ENCODE measurements at places on chromosomes 4 and X.

GRCh38 chrX:152915541-152916241 is 17.8 kb downstream of the ZNF185 start:
- no peak for DNase-seq

DNA sequence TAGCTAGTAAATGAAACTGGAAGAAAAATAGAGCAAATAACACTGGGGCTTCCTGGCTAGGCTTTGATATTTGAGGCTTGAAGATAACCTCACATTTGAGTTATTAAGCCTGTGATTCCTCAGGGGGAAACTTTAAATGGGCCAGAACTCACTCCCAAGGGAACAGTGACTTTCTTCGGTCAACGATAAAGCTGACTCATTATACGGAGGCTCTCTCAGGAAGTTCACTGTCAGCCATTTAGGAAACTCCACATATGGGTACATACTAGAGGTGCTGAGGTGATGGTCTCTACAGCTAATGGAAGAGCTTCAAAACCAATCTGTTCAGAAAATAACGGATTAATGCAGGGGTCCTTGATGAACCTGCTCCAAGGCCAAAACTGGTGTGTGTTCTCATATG is 120.8 kb downstream of the SH2D1A start:
- no peak for DNase-seq

DNA sequence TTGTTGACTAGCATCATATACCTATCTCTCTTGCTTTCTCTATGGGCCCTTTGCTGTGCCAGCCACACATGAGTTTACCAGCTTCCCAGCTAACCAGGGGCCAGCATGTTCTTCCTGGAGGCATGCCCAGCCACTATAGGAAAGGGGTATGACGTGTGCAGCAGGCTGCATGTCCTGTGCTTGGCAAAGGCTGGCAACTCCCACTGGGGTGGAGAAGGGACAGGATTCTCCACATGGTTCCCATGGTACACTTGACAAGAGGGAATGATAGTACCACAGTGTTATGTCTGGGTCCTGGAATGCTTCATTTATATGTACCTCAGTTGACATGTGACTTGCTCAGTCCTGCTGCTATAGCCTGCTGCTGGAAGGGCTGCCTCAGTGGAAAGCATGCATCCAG is 78.8 kb downstream of the TMEM164 start:
- DNase-seq: no peak

DNA sequence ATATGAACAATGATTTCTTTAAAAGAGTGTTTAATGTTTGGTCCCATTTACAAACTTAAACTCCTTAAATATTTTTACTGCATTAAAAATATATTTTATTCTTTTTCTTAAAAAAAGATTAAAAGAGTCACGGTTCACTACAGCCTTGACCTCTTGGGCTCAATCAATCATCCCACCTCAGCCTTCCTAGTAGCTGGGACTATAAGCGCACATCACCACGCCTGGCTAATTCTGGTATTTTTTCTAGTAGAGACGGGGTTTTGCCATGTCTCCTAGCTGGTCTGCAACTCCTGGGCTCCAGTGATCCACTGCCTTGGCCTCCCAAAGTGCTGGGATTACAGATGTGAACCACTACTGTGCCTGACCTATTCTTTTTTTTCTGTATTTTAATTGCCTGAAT is 104.7 kb upstream of the TLR2 start:
- no peak for DNase-seq

DNA sequence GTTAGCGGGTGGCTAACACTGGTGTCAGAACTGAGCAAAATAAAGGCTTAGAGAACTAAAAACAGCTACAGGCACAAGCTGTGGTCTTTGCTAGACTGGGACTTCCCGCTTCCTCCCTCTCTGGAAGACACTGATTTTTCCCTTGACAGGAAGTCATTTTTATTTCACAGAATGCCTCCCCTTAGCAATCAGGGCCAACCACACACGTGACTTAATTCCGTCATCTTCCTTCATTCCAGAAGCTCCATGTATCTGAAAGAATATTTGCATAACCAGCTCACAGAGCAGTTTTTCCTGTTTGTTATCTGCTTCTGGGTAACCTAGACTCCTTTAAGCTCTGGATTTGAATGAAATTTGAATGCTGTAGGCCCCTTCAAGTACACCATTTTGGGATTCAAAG is 327.5 kb upstream of the FRG1 start:
- DNase-seq: no peak

DNA sequence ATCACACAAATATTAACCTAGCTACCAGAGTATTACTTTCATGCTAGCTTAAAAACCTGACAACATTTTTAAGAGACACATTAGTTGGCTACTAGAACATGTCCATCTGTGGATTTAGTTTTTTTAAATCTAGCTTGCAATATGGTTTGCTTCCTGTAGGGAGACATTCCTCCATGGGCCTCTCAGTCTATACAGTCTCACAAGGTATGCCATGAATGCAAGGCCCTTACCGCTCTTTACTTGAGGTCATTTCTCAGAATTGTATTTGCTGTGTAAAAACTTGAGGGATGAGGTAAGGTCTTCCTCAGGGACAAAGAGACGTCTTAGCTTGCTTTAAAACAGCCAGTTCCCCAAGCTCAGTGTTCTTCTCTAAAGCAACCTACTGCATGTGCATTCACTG is 26.9 kb downstream of the UBA6 start:
- no peak for DNase-seq

GRCh38 chr4:119525005-119525749 is 103.4 kb downstream of the PDE5A start:
- DNase-seq: no peak

DNA sequence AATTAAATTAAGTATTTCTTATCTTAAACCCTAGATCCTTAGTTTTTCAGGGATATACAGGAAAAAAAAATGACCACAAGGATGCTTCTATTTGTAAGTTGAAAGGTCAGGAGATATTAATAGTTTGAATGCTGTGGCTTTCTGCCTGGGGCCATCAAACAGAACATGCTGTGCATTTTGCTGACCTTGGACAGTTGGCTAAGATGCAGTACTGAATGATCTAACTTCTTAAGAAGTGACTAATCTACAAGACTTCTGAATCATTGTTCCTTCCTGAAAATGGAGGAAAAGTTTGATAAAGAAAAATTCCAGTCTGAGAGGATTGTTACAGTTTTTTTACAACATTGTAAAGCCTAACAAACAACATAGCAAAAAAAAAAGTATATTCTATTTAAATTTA is 237.8 kb upstream of the JADE1 start:
- no peak for DNase-seq

- no peak for DNase-seq
Measured at GRCh38 chr4:51963841-51964517, 56.2 kb downstream of the LRRC66 start.

- DNase-seq: no peak
Measured at GRCh38 chr4:142386856-142387255, 459.2 kb downstream of the INPP4B start.

DNA sequence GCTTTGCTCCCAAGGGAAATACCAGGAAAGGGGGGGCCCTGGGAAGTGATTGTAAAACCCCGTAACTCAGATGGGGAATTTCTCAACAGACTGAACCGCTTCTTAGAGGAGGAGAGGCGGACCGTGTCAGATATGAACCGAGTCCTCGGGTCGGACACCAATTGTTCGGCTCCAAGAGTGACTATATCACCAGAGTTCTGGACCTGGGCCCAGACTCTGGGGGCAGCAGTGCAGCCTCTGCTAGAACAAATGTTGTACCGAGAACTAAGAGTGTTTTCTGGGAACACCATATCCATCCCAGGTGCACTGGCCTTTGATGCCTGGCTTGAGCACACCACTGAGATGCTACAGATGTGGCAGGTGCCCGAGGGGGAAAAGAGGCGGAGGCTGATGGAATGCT is 1.0 kb downstream of the PNMA3 start:
- no peak for DNase-seq

GRCh38 chr4:13922873-13923645 is 295.5 kb upstream of the BOD1L1 start:
- DNase-seq: no peak

- no peak for DNase-seq
Measured at GRCh38 chr4:80043541-80043940, 29.5 kb downstream of the ANTXR2 start.

- DNase-seq: no peak
Measured at GRCh38 chr4:70637239-70637913, 8.8 kb downstream of the ENAM start.

GRCh38 chrX:111506826-111507225 is 4.6 kb upstream of the SERTM2 start:
- no peak for DNase-seq

Data from activated T-cell treated with anti-CD3 and anti-CD28 coated beads for 48 hours (primary cell).